NCI-H1048 (cell line): ENCODE measurements at places on chromosomes 16 and 17.

DNA sequence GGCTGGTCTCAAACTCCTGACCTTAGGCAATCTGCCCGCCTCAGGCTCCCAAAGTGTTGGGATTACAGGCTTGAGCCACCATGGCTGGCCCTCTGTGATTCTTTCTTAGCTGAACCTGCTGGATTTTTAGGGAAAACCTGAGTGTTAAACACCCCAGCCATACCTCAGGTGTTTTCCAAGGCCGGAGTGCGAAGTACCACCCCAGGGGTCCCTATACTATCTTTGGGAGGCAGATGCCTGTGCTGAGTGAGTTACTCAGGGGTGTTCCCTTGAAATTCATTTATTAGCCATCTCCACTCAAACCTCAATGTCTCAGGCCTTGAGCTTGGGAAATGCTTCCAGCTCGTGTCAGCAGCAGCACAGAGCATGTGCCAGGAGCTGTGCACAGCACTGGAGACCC lies 432.7 kb downstream of the SLC39A11 start:
- no peak for DNase-seq

- DNase-seq: peak; percentile 10
Measured at GRCh38 chr17:78883533-78884131, 19.4 kb downstream of the CEP295NL start.

DNA sequence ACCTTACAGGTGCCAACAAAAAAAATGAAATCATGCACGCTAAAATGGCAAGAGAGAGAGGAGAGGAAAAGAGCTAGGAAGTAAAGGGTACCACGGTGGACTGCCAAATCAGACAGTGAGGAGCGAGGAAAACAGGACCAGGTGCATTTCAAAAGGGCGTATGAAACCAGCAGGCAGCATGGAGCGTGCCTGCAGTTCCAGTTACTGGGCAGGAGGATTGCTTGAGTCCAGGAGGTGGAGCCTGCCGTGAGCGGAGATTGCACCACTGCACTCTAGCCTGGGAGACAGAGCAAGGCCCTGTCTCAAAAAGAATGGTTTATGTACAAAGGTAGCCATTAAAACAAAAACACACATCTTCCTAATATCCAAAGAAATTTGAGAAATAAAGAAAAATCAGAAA lies 16.4 kb downstream of the USP36 start:
- DNase-seq: no peak

DNA sequence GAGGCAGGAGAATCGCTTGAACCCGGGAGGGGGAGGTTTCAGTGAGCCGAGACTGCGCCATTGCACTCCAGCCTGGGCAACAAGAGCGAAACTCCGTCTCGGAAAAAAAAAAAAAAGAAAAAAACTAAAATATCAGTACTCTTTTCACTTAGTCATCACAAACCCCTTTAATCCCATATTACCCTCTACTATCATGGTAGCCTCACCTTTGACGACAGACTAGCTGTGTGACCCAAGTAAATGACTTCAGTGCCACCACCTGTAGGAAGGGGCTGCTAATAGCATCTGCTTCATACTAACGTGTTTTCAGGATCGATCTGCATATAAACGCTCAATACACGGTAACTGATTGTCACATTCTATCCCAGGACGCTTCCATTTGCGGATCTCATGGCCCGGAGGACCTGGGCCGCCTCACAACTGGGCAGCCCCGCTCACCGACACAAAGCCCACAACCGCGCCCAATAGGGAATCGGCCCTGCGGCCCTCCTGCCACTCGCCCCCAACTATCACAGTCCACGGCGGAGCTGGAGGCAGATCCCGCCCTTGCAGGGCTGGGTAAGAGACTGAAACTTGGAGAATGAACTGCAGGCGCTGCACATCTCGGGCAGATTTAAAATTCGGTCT lies 1.1 kb upstream of the ZNF263 start:
- no peak for DNase-seq

DNA sequence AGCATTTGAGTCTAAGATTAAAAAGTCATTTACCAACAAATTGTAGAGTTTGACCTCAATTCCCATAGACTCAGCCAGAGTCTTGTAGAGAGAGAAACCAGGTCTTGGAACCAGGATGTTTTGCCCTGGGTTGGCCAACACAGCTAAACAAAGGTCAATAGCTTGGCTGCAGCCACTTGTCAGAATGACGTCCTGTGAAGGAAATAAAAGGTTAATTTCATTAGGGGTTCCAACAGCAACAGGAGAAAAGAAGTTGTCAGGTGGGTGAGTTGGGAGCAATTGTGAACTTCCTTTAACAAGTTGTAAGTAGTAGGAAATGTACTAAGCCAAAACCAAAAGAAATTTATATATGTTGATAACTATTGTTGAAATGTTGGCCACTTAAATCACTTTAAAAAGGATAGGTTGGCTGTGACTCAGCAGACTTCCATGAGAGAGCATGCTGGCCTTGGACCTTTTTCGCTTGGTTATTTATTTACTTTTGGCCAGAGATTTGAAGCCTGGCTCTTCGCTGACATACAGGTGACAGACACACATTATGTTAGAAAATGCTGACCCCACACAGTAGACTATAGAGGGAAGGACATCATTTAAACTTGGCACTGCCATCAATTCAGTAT lies 4.3 kb downstream of the TAT start:
- no peak for DNase-seq

- no peak for DNase-seq
Measured at GRCh38 chr17:42421507-42422338, 1.3 kb downstream of the CAVIN1 start.

- no peak for DNase-seq
Measured at GRCh38 chr17:73841431-73842060, 197.3 kb upstream of the SDK2 start.

DNA sequence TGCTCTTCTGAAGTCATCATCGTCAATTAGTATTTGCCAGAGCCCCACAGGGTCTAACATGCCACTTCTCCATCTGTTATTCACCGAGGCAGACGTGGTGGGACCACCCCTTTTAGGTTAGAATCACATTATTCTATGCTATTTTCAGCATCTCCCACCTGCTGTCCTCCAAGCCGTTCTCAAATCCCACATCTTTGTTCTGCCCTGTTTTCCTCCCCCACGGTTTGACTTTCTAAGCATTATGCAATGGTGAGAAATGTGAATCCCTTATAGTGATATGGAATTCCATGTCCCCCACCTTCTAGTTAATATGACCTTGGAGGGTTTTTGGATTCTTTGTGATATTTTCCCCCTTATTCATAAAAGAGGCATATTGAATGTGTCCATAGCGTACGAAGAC lies 634.1 kb upstream of the RBFOX1 start:
- DNase-seq: no peak

DNA sequence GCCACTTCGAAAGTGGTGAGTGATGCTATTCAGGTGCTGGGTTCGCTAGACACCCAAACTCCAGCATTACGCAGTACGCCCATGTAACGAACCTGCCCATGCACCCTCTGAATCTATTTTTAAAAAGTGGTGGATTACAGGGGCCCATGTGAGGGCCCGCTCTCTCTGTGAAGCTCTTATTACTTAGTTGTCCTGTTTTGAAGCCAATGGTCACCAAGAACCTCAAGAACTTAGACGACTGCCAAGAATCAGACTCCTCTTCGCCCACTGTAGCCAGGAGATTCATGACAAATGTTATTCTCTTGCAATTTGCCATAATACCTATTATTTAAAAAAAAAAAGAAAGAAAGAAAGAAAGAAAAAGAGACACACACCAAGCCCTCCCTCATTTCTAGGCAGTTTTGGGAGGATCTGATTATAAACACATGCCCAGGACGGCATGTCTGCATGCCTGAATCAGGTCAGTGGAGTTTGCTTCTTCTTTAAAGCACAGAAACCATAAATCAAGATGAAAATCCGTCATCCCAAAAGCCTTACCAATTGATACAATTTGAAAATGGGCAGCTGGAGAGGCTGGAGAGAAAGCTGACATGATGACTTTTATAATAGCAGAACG lies 108.6 kb downstream of the IRX3 start:
- DNase-seq: no peak

- no peak for DNase-seq
Measured at GRCh38 chr17:46979147-46979863, at the start of gene RPRML. RPRML (minus strand) TSS chr17:46979253; CDS start chr17:46979007, 246 bp downstream.

GRCh38 chr17:56471696-56472095 lies 121.8 kb upstream of the NOG start:
- no peak for DNase-seq

DNA sequence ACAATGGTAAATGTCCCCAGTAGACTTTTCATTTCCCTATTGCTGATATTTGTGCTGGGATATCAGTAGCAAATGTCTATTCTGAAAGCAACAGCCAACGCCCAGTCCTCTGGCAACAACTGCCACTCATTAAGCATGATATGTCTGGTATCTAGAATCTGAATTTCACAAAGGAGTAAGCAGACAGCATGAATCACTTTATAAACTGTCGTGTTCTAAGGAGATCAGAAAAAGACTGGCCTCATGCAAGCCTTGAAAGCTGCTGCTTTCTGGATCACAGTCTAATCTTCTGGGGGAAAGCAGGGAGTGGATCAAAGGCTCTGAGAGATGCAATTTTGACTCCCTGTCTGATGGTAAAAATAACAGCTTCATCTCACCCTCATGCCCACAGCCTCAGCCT lies 153.1 kb upstream of the NOG start:
- DNase-seq: no peak

- DNase-seq: no peak
Measured at GRCh38 chr17:77475016-77475976, 334.5 kb downstream of the SEC14L1 start.

DNA sequence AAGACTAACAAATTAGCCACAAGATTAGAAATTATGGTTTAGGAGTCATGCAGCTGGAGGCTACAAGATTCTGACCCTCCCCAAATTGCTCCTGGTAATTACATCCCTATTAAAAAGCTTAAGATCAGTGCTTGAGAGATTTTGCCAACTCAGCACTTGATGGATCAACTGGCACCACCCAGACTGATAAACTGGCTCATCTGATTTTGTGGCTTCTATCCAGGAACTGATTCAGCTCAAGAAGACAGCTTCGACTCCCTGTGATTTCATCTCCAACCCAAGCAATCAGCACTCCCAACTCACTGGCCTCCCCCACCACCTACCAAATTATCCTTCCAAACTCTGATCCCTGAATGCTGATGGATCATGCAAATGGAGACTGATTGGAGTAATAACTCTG lies 94.8 kb downstream of the TNFRSF13B start:
- no peak for DNase-seq
